Fibroblast of mammary gland (primary cell): ENCODE measurements at places on chromosomes 1 and 21.

- peak; percentile 86 for DNase-seq
Observed at GRCh38 chr1:72282271-72283021, at the start of gene NEGR1. Gene NEGR1, minus strand, starts transcription at chr1:72282539.

DNA sequence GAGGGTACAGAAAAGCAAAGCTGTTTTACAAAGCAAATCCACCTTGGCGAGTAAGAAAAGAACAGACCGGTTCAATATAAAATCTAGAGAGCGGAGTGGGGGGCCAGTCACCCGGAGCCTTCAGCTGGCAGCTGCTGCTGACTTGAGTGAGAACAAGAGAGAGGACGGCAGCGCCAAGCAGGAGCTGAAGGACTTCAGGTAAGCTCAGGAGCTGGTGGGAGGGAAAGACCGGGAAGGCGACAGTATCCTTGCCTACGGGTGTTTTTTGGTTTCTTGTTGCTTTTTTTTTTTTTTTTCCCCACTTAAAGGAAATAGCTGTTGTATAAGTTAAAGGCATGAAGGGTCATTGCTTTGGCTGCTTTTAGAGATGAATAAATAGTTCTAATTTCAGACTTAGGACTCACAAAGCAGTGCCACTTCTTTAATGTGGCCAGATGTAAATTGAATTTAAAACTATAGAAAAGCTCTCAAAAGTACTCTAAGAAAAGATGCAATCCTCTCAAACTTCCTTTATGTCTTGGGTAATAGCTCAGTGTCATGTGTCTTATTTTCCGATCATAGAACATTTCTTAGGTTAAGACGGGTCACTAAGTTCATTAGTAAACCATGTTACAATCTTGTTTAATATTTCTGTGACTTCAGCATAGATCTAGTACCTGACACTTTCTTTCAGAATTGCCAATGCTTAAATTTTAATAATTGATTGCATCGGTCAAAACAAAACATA lies 82.8 kb downstream of the PRDM2 start:
- DNase-seq = no peak

DNA sequence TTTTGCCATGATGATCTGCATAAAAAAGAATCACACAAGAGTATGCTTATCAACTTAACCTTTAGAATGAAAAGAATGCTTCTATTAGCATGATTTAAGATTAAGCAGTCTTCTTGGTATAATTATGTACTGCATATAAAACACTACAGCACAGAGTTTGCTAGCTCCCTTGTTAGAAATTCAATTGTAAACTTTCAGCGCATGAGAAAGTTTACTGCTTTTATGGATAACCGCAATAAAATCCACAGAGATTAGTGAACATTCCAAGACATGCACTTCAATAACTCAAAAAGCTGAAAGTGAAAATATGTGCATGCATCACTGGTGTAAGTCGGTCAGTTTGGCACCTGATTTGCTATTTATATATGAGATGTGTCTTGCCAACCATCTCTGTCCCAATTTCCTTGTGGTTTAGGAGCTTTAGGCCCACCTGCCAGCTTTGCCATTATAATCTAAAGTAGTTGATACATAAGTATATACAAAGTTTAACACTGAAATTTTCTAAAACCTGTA lies 16.9 kb downstream of the CCT8 start:
- DNase-seq = no peak

DNA sequence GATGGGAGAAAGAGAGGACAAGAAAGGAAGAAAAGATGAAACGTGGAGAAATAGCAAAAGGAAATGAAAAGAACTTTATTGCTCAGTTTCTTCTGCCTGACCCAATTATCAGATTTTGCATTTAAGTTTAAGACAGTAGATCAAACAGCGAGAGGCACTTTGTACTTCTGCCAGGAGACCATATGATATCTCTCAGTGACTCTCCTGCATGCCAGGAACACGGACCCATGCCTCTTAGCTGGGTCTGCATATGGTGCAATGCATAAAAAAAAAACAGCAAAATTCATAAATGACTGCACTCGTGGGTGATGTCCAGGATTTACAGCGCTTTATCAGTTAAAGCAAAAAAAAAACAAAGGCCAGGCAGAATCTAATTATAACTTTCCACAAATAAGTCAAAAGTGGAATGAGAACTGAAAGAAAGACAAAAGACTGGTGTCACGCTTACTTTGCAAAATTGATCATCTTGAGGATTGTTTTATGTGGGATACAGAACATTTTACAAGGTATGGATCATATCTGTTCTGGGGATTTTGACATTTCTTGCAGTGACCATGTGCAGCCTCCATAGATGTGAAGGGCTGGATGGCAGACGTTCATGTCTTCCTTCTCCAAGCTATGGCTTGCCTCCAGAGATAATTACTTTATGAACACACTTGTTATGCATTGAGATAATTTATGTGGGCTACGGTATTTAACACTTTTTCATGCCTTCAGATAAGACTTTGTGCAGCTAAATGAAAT lies 79.5 kb downstream of the RUNX1 start:
- no peak for DNase-seq

DNA sequence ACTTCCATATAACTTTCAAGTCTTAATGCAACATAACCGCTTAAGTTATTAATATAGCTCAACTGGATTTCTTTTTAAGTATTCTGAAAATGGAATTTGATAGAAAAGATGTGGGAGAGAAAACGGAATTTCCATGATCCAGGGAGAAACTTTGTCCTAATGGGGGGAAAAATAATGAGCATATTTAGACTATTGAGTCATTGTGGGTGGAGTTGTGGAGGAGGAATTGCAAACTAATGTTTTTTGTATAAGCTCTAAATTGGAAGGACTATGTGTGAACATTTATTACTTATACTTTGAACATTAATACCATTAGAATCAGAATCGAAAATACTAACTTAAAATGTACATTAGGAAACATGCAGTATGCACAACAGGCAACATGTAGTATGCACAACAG lies 159.9 kb upstream of the NEGR1 start:
- peak; percentile 31 for DNase-seq

GRCh38 chr1:31714442-31715086 lies 10.7 kb upstream of the COL16A1 start:
- DNase-seq = peak; percentile 74

DNA sequence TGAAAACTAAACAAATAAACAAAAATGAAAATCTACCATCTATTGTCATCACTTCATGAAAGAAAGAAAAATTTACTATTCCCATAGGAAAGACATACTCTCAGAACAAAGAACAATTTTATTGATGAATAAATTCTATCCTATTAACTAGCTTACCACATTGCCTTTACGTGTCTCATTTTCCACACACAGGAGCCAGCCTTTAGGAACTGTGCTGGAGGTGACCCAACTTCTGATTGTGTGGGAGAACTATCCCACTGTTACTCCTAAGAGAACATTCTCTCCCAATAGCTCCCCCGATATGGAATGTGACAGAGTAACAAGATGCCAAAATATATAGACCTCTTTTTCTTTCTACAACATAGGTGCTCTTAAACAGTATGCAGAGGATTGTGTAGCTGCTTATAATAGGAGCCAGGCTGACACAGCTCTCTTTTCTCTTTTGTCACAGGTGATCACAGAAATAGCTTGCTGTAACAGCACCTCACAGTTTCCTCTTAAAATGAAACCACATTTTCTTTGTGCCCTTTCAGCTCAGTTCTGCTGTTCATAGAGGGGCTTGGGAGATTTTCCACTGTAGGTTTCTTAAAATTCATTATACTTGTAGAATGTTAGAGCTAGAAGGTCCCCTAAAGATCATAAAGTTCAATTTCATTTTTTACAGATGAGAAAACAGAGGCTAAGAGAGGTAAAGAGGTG lies 35.5 kb downstream of the C21orf91 start:
- peak; percentile 15 for DNase-seq

DNA sequence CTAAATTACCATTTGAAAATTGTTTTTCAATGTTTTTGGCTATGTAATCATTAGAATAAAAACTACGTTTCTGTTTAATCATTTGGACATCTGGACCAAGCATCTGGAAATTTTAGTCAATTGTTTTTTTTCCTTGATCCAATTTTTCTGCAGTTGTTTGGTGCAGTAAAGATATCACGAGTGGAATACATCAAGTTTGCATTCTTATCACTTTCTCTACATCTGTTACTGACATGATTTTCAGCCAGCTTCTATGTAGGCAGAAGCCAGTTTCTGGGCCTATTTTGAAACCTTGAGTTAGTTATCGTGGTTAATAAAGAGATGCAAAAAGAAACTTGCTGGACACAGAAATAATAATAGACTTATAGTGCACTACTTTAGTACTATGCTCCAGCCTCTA lies 277.9 kb upstream of the ADAMTS5 start:
- DNase-seq = peak; percentile 67

DNA sequence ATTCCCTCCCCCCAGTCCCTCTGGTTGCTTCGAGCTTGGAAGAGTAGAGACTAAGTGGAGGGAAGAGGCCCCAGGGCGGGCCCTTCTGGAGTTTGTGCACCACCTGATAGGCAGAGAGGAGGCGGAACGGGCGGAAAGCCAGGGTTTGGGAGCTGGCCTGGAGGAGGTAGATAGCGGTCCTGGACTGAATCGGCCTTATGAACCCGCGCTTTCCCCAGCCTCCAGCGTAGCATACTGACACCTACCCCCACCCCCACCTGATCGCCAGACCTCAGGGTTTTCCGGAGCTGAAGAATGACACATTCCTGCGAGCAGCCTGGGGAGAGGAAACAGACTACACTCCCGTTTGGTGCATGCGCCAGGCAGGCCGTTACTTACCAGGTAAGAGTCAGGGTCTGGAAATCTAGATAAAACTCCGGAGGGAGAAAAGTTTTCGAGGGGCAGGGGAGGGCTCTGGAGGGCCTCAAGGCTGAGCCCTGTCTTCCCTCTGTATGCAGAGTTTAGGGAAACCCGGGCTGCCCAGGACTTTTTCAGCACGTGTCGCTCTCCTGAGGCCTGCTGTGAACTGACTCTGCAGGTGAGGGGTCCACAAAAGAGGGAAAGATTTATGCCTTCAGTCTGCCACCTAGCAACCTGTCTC lies 705 bp downstream of the UROD start:
- DNase-seq = peak; percentile 61

- no peak for DNase-seq
Observed at GRCh38 chr1:112296908-112297307, 99.1 kb upstream of the CTTNBP2NL start.

DNA sequence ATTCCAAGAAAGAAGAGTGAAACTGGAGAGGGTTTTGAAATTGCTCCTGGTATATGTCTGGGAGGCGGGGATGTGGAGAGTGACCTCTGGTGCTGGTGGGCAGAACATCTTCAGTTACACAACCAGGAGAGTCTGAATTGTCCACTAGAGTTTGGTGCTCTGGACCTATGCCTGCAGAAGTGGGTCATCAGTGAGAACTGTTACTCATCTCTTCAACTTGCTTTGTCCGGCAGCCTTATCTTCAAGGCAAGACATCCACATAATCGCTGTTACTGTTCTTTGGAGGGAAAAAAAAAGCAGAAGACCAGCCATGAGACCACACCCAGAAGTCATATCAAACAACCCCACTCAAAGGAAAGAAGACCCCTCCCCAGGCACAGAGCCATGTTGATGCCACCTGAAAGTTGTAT lies 14.9 kb downstream of the SH2D1B start:
- DNase-seq = peak; percentile 89

GRCh38 chr1:88462096-88462487 lies 222.0 kb upstream of the PKN2 start:
- no peak for DNase-seq

DNA sequence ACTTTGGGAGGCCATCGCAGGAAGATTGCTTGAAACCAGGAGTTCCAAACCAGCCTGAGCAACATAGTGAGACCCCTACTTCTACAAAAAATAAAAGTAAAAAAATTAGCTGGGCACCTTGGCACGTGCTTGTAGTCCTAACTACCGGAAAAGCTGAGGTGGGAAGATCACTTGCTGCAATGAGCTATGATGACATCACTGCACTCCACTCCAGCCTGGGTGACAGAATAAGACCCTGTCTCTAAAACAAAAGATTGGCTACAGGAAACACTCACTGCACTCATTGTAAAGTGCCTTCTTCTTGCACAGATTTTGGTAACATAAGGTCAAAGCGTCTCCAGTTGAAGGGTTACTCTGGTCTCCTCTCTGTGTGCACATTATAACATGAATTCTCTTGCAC lies 305.7 kb downstream of the TM2D1 start:
- no peak for DNase-seq

GRCh38 chr1:15424146-15424667 lies 14.0 kb upstream of the CTRC start:
- no peak for DNase-seq
